ENCODE measurements at places on chromosomes 5 and 9.

DNA sequence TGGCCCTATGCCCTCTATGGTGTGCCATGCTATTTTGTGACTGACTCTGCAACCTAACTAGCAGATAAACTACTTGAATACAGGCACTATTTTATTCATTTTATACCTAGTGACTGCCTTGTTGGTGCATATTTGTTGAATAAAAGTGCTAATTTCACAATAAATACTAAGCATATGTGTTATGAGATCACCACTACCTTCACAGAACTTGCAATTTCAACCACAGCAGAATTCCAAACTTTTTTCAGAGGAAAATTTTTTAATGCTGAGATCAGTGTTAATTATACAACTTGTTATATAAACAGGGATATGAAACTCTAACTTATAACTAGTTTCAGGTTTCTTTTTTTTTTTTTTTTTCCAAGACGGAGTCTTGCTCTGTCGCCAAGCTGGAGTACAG lies 94.8 kb downstream of the NR3C1 start:
- DNase-seq = no peak

- peak; percentile 19 for DNase-seq
These were observed 13.5 kb downstream of the MOCS2 start for GRCh38 chr5:53095931-53096525.

DNA sequence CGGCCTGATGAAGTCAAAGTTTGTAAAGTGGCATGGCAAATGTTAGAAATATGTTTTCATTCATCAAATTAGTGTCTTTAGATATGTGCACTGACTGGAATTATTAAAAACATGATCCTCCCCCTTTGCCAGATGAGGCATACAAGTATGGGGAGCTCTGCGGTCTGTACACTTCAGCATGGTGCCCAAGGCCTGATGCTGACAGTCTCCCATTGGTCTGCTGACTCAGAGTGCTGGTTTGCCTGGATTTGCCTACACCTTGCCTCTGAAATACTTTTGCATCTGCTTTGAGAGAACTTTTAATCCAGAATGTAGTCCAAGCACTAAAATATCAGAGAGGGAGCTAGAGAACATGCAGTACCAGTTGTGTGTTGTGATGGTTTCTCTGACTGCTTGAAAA lies 354.3 kb upstream of the ACTBL2 start:
- no peak for DNase-seq

DNA sequence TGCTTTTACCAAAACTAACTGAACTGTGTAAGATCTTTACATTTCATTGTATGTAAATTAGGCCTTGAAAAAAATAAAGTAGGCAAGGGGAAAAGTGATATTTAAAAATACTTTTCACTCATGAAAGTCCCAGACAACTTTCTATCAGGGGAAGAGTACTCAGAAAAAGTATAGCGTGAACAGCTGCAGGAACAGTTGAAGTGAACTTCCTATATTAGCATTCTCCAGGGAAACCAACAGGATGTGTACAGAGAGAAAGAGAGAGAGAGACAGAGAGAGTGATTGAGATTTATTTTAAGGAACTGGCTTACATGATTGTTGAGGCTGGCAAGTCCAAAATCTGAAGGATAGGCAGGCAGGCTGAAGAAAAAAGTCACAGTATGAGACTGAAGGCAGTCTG lies 42.0 kb downstream of the ERMP1 start:
- no peak for DNase-seq

DNA sequence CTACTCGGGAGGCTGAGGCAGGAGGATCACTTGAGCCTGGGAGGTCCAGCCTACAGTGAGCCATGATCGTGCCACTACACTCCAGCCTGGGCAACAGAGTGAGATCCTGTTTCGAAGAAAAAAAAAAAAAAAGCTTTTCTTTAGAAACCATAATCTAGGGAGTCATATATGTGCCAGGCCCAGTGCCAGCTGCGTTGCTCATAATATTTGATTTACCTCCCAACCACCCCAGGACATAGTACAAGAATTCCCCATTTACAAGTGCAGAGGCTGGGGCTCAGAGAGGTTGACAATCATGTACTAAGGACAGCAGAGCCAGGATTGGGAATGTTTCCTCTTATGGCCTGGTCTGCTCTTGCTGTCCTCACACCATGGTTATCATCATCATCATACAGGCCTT lies 25.1 kb upstream of the TRIM14 start:
- DNase-seq = no peak
